NCI-H510A (cell line): ENCODE measurements at places on chromosomes 5 and 9.

GRCh38 chr9:29556317-29556716 is 1983.0 kb upstream of the C9orf72 start:
- DNase-seq = no peak

DNA sequence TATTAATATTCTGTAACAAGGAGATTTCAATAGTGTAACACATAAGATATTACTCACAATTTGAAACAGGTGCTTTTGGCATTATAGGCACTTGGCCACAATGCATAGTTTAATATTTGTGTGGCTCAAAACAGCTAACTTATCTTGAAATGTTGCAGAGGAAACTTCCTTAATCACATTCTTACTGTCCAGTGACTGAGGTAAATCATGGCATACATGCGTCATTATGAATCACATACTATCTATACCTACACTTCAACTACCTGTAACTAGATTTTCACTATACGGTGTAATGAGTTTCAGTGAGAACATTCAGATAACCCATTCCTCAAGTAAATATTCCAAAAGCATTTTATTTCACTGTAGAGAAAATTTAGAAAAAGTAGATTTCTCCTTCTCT is 218.8 kb downstream of the PDE4D start:
- DNase-seq = no peak

DNA sequence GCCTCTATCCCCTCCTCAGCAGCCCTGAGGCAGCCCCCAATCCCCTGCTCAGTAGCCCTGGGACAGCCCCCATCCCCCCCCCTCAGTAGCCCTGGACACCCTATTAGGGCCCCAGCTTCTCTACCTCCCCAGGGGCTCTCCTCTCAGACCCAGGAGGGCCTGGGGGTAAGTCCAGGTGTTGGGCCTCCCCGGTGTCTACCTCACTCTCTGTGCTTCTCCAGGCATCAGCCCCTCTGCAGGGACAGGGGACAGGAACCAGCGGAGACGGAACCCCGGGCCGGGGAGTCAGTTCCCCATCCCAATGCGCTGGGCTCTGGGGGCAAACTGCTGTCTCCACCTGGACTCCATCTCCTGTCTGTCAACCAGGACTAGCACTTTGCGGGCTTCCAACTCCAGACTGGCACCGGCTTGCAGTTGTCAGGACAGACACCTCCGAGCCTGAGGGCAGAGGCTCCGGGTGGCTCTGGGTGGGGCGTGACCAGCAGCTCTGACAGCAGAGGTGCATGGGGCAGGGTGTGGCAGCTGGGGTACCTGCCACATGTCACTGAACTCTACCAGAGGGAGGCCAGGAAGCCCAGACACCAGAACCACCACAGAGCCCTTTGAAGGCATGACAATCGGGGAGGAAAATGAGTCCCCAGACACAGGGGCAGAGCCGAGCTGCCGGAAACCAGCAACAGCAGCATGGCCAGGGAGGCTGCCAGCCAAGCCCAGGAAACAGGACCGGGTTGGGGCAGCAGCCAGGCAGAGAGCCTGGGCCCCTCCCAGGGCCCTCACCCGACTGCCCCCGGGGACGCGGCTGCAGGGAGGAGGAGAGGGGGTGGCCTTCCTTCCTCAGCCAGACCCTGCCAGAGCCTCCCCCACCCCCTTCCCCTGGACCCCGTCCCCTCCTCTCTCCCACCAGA is 17.7 kb upstream of the UBAC1 start:
- DNase-seq = no peak

GRCh38 chr5:32810804-32811203 is 99.7 kb downstream of the NPR3 start:
- no peak for DNase-seq

- peak; percentile 37 for DNase-seq
These were observed 170.5 kb upstream of the SMIM23 start for GRCh38 chr5:171614971-171615653.

DNA sequence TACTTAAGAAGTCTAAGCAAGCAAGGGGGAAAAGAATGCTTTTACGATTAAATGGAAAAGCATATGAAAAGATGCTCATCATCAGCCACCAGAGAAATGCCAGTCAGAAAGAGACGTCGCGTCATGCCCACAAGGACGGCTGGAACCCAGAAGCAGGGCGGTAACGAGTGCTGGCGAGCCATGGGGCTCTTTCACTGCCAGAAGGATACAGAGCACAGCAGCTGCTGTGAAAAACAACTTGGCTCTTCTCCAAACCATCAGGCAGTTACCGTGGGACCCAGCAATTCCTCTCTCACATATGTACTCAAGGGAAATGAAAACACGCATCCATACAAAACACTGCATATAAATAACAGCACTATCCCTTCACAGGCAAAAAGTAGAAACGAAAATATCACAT is 95.5 kb downstream of the CAMSAP1 start:
- no peak for DNase-seq

DNA sequence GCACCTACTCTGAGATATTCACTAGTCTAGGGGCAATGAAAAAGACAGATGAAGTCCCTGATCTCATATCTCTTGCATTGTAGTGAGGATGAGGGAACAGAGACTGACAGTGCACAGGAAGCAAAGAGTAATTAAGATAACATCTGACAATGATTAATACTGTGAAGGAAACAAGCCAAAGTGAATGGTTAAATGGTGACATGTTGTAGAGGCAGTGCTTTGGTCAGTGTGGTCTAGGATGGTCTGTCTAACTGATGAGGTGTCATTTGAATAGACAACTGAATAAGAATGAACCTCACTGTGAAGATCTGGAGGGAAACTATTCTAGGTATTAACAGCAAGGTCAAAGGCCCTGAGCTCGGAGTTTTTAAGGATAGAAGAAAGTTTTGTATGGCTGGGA is 333.3 kb upstream of the GRIA1 start:
- DNase-seq = no peak

DNA sequence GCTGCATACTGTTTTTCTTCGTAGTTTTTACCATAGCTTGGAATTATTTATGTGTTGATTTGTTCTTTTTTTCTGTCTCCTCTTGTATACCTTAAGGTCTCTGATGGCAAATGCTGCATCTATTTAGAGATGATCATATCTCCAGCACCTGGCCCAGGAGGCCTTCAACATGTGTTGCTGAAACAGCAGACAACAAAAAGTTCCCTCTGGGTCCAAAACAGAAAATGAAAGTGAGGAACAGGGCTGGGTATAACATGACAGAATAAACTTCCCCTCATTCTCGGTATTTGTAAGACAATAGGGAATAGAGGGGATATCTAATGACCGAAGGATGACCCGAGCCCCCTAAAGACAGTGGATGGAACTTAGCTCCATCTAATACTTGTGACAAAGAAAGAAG is 22.7 kb upstream of the PCSK1 start:
- no peak for DNase-seq

DNA sequence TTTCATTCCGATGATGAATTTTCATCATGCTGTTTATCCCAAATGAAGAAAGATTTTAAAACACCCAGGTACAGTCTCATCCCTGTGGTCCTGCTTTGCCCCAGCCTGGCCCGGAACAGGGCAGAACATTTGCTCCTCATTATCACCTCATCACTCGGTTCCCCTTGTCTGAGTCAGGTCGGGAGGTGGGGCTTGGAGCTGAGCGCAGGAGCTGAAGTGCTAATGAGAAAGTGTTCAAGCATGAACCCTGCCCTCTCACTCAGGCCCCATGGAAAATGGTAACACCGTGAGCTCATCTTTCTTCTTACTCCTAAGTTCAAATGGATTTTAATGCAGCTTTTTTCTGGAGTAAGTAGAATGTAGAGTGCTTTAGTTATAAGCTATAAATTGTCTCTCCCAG is 466.2 kb downstream of the KDM4C start:
- no peak for DNase-seq

DNA sequence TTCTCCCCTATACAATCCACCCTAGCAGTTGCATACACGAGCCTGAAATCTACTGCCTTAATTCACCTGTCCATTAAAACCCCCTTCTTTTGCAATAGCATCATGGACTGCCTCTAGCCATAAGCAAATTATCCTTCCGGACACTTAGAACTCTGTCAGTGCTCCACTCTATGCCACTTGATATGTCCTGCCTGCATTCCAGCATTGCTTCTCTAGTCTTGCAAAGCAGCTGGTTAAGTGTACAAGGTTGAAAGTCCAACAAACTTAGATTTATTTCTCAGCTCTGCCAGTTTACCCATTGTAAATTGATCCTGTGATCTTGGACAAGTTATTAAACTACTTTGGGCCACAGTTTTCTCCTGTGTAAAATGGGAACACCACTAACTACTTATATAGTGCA is 197.9 kb downstream of the EPB41L4A start:
- no peak for DNase-seq

GRCh38 chr9:79184831-79185230 is 386.9 kb upstream of the TLE4 start:
- no peak for DNase-seq
